ENCODE measurements at places on chromosomes 6 and 20.

DNA sequence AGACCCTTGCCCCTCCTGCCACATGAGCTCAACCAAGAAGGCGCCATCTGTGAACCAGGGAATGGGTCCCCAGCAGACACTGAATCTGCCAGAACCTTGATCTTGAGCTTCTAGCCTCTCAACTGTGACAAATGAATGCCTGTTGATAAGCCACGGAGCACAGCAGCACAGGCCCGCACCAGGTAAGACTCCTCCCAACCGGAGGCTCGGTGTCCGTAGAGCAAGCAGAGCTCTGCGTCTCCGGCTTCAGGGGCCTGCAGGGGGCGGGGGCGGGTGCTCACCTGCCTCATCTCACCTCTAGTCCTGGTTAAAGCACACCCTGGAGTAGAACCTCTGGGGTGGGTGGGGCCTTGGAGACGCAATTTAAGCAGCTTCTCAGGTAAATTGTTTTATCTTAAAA lies 122.7 kb downstream of the SMOC2 start:
- DNase-seq = no peak

- DNase-seq = no peak
These were observed 29.0 kb upstream of the ELOVL5 start for GRCh38 chr6:53377793-53378192.

DNA sequence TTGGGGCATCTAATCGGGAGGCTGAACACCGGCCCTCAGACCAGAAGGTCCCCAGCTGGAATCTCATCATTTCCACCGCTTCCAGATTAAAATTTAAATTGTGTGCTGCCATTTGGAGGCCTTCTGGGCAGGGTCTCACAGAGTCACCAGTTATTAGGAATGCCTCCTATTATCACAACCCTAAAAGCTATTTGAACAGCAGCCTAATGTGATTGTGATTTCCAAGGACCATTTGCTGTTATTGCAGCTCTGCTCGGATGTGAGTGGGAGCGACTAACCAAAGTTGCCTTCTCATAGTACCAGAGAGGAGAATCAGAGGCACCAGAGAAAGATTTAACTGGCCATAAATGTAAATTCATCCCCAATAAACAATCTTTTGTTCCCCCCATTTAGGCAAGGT lies 277.3 kb downstream of the RNF144B start:
- no peak for DNase-seq

DNA sequence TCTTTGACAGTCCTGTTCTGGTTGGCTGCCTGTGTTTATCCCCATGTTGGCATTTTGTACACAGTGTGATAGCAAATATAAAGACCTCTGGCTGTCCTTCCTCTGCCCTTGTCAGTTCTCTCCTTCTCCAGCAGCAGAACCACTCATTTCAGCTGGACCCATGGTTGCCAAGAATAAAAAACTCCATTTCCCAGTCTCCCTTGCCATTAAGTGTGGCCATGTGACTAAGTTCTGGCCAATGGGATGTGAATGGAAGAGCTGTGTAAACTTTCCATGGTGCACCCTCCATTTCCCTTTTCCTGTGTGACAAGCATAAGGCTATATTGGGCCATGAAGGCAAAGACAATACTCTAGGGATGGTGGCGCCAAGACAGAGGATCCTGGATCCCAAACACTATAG lies 78.4 kb upstream of the TBC1D7 start:
- DNase-seq = no peak

DNA sequence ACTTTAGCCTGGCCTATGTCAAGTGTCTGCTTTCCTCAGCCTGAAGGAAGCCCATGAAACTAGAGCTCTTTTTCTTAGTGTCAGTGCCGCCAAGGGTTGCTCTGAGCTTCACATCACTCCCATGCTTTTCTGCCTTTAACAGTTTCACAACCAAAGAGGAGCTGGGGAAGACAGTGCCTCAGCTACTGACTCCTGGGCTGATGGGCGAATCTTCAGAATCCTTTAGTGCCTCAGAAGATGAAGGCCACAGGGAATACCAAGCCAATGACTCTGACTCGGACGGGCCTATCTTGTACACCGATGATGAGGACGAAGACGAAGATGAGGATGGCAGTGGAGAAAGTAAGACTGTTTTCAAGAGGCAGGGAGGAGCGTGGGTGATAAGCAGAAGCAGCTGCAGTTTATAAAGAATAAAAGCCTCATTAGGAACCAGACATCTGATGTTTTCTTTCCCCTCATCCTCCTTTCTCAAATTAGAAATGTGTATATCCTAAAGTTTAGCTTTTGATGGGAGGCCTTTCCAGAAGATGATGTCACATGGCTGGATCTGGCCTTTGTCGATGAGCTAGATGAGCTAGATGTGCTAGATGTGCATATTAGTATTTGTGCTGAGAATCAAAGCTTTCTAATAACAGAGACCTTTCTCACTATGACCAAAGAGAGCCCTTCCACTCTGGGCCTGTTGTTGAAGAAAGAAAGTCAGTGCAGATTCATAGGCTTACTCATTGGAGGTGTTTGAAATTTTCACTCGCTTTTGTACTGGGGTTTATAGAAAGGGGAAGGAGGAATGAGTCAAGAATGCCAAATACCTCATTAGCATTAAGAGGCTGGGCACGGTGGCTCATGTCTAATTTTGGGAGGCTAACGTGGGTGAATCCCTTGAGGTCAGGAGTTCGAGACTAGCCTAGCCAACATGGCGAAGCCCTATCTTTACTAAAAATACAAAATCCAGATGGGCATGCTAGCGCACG lies 70.7 kb upstream of the LTV1 start:
- no peak for DNase-seq
